Left forelimb (tissue), 1 donor: ENCODE measurements at places on chromosomes 1 and 21.

- peak; percentile 51 for DNase-seq
Measured at GRCh38 chr1:16716691-16717335, 23.5 kb upstream of the RNU1-4 start.

- DNase-seq, result no peak
Measured at GRCh38 chr1:117707371-117707770, 101.5 kb downstream of the TENT5C start.

- no peak for DNase-seq
Measured at GRCh38 chr1:229191066-229191674, 79.7 kb upstream of the RAB4A start.

GRCh38 chr1:233673261-233673946 is 59.5 kb downstream of the KCNK1 start:
- DNase-seq, result no peak

- DNase-seq, result no peak
Measured at GRCh38 chr1:219476116-219476515, 136.8 kb downstream of the ZC3H11B start.

DNA sequence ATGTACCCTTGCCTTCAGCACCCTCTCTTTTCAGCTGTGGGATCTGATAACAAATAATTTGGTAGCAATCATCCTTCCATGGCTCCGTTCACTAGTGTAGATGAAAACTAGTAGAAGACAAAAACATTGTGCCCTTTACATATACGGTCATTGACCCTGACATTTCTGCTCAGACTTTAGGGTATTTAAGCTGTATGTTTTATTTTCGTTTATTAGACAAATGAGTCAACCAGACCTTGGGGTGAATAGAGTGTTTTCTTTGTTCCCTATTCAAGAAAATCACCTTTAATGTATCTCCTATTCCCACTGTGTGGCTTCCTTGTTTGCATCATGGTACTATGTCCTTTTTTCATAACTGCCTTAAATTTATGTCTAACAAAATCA is 187.3 kb downstream of the VAV3 start:
- no peak for DNase-seq

DNA sequence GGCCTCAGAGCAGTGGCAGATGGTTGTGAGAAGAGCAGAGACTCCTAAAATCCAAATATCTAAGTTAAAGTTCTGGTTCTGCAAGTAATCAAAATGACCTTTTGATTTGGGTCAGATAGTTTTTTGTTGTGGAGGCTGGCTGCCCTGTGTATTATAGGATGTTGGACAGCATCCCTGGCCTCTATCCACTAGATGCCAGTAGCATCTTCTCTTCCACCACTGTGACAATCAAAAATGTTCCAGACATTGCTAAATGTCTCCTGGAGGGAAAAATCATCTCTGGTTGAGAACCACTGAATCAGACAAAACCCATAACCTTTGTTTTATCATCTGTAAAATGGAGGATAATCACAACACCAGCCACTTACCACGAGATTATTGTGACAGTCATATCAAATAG is 5.9 kb upstream of the DPT start:
- no peak for DNase-seq

DNA sequence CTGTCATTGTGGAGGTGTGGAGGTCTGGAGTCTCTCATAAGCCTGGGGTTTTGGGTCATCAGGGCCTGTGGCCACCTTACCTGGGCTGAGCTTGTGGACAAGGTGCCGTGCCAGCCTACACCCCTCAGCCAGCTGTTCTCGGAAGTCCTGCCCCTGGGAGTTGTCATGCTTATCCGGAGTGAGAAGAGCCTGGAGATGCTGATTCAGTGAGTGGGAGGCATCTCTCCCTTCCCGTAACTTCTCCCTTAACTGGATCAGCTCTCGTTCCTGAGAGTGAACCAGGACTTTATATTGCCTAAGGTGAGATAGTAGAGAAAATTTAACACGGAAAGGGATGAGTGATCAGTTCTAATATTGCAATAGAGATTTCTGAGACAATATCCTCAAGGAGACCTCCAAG is 30.0 kb upstream of the REG4 start:
- no peak for DNase-seq

DNA sequence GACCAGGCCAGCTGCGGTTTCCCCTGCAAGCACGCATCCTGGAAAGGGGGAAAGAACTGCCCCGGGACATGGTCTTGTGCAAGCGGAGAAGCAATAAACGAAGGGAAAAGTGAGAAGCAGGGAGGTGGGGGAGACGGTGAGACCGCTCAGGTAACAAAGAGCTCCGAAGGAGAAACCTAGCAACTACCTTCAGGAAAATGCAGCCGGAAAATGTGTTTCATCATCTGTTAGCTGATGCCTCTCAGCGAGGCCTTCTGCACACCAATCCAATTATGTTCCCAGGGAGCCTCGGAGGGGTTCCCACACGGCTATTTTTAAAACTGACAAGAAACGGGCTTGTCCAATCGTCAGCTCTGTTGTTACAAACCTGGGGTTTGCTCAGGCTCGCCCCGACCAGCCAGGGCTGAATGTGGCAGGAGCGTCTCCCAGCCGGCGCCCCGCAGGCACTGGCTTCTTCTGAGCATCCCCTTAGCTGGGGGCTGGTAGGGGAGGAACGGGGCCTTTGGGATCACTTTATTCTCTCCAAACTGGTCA is 3.4 kb downstream of the RIPK4 start:
- no peak for DNase-seq

DNA sequence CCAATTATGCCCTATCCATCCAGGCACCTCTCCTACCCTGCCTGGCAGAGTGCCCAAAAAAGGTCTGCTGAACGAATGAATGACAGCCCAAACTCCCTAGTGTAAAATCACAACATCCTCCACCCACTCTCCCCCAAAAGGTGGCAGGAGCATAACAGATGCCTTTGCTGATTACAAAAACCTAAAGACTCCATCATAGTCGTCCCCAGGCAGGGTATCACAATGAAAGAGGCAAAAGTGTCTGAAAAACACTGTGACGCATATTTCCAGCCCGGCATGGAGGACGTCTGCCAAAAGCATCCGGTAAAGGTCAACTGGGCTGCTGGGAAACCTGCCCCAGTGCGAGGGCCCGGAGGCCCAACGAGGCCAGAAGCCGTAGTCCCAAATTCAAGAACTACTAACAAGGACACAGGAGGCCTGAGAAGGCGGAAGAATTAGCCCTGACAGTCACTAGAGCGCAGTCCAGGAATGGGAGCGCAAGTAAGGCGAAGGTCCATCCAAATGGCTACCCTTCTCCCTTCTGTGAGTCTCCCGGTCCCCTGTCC is 576 bp downstream of the SMIM12 start:
- no peak for DNase-seq

DNA sequence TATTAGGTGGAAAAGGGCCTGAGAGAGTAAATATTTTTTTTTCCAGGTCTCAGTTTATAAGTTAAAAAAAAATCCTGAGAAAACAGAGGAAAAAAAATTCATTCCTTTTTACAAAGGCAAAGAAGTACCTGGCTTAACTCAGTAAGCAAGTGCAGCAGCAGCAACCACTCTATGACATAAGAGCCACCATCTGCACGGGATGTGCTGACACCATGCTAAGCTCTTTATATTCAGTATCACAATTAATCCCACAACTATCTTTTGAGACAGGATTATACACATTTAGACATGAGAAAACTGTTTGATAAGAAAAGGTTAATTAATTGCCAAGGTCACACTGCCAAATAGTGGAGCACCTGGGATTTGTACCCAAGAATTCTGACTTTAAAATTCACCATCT is 13.4 kb upstream of the DPT start:
- DNase-seq, result no peak

DNA sequence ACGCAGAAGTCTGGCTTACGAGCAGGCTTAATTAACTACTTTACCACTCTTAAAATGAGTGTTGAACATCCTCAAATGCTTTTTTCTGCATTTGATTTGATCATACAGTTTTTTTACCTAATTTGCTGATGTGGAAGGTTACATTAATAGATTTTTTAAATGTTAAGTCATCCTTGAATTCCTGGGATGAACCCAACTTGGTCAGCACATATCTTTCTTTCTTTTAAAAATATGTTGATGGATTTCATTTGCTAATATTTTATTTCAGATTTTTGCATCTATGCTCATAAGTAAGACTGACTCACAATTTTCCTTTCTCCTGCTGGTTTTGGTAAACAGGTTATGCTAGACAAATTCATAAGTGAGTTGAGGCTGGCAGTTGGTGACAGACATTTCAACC is 82.9 kb downstream of the LHX4 start:
- no peak for DNase-seq

DNA sequence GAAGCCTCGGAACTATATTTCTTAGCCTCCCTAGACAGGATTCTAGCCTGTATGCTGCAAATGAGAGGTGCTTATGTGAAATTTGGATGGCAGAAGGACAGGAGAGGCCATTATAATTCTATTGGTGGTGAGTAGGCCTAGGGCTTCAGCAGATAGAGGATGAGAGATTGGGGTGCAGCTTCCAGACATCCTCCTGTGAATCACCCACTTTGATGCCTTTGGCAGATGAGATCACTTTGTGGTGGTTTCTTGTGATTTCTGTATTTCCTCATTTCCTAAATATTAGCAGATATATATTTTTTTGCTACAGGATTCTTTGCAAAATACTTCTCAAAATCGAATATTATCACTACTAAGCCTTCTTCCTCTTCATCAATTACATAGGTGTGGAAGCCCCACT is 37.3 kb downstream of the MFSD2A start:
- no peak for DNase-seq
